ENCODE measurements at places on chromosomes 1 and 21.
A peak's percentile ranks its signal among the peaks of the same experiment; 100 is the strongest.

DNA sequence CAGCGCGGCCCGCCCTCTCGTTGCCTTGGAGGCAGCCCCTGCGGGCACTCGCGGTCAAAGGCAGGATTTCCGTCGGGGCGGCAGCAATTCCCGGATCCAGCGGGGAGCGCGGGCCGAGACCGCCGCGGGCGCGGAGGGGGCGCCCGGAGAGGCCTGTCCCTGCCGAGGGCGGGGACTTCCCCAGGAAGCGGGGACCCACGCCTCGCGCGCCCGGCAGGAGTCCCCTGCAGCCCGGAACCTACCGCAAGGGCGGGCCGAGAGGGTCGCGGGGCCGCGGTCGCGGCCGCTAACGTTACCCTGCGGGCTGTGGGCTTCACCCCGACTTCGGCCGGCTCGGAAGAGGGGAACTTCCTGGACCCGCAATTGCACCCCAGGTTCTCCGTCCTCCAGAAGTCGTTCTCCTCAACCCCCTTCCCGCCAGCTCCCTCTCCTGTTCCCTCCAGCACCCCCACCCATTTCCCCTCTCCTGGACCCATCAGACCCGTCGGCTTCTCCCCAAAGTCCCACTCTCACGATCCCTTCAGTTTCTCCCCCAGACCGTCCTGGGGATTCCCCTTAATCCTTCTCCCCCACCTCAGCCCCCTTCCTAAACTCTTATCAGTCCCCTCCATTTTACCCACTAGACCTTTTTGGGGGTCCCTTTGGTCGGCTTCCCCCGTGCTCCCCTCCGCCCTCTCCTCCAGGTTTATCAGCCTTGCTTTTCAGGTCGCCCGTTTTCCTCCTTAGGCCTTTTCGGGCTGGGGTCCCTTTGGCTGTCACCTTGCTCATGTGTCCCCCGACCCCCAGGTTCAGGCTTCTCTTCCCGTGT lies 604 bp downstream of the FGR start:
- DNase-seq = no peak

DNA sequence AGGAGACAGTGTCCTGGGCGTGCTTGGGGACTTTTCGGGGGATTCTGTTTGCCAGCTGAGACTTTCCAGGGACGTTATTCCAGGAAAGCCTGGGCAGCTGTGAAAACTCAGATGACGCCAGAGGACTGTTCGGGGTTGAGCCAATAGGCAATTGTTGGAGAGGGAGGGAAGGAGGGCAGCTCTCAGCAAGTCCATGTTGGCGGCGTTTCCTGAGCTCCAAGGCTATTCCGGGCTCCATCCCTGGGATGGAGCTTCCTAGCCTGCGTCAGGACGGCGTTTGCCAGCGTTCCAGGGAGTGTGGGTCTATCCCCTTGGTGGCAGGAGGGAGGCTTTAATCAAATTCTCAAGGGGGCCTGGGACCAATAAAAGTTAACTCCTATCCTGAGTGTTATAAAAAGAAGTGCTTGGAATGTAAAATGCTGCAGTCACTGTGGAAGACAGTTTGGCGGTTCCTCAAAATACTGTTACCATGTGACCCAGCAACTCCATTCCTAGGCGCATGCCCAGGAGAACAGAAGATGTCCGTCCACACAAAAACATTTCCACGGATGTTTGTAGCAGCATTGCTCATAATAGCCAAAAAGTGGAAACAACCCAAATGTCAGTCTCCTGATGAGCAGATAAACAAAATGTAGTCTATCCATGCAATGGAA lies 15.2 kb downstream of the SLC27A3 start:
- DNase-seq = peak; percentile 79

GRCh38 chr1:192350356-192350755 lies 33.6 kb downstream of the RGS21 start:
- DNase-seq = no peak

DNA sequence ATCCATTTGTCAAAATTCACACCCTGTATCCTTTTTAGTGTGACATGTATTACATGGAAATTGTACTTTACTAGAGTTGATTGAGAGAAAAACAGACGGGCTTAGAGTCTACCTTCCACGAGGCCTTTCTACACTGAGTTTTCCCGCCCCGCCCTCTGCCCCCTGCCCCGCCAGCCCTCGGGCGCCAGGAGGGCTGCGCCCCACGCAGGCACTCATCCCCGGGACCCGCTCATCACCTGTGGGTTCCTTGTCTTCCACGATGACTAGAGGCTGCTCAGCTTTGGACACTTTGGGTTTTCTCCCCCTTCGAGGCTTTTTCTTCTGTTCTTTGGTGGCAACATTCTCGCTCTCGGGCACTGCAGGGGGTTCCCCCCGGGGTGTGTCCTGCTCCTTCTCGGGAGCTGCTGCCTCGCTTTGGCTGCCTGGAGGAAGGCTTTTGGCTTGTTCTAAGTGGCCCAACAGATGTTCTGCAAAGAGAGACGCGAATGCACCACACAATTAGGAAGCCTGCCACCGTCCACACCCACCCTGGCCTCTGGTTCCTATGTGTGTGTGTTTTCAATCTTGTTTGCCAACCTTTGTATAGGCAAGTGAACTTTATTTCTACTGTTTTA lies 39.6 kb downstream of the PRDM15 start:
- DNase-seq = no peak

GRCh38 chr1:245650441-245650960 lies 495.7 kb downstream of the KIF26B start:
- DNase-seq = no peak

- no peak for DNase-seq
Measured at GRCh38 chr1:229985613-229986010, 81.4 kb upstream of the GALNT2 start.
